Cortex of kidney (tissue), 1 donor: ENCODE measurements at places on chromosomes 3 and 15.

GRCh38 chr3:178663201-178663934 lies 127.1 kb downstream of the KCNMB2 start:
- DNase-seq, result no peak

GRCh38 chr3:48599509-48600285 lies 4.6 kb upstream of the COL7A1 start:
- DNase-seq, result no peak

DNA sequence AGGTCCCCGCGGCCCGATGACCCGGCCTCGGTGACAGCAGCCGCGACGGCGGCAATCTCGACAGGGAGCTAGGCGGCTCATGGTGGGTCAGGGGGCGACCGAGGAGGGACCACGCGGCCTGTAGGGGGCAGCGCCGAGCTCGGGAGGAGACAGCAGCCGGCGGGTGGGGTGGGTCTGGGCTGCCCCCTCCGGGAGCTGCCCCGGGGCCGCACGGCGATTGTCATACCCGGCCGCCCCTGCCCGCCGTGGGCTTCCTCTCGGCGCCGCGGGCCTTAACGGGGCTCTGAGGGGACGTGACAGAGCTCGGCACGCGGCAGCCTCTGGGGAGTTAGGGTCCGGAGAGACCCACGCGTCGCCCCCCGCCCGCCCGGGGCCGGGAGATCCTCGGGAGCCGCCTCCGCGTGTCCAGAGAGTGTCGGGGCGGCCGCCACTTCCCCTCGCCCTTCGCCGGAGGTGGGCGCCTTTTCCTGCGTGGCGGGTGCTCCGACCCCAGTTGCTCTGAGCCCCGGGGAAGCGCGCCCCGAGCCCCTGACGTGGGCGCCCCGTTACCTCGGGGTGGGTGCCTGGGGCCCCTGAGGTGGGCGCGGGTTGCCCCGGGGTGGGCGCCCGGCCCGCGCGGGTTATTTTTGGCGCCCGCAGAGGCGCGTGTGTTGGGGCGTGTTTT lies 539 bp upstream of the PLCL2 start:
- no peak for DNase-seq

GRCh38 chr15:101494251-101494796 lies 4.8 kb upstream of the PCSK6 start:
- DNase-seq, result no peak

GRCh38 chr3:36904641-36905040 lies 40.2 kb downstream of the TRANK1 start:
- DNase-seq, result no peak

GRCh38 chr3:189014526-189014925 lies 157.2 kb upstream of the TPRG1 start:
- no peak for DNase-seq

DNA sequence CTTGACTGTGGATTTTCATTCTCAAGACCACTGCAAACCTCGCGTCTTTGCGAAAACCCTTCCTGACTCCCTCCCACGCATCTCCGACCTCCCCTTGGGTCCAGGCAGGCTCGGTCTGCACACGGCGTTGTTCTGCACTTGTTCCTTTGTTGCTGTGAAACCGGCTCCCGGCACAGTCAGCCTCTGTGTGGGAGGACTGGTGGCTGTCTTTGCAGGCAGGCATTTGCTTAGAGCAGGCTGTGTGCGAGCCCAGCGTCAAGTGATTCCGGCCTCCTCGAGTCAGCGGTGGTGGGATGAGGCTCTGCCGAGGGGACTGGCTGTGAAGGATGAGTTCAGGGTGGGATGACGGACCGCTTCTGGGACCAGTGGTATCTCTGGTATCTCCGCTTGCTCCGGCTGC lies 102.6 kb upstream of the ROPN1 start:
- no peak for DNase-seq

DNA sequence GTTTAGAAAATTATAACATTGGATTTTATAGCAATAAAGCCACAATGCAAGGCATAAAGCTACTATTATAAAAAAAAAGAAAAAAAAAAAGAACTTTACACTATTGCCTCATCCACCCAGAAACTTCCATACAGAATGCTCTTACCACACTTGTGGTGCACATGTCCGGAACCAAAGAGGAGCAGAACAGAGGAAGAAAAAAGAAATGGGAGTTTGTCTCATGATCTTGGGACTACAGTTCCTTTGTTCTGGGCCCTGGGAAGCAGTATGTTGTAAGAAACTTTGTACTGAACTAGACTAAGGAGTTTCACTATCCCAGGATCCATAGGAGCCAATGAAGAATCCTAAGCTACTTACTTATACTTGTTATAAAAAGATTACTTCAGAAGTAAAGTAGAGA lies 36.1 kb downstream of the FMN1 start:
- no peak for DNase-seq

DNA sequence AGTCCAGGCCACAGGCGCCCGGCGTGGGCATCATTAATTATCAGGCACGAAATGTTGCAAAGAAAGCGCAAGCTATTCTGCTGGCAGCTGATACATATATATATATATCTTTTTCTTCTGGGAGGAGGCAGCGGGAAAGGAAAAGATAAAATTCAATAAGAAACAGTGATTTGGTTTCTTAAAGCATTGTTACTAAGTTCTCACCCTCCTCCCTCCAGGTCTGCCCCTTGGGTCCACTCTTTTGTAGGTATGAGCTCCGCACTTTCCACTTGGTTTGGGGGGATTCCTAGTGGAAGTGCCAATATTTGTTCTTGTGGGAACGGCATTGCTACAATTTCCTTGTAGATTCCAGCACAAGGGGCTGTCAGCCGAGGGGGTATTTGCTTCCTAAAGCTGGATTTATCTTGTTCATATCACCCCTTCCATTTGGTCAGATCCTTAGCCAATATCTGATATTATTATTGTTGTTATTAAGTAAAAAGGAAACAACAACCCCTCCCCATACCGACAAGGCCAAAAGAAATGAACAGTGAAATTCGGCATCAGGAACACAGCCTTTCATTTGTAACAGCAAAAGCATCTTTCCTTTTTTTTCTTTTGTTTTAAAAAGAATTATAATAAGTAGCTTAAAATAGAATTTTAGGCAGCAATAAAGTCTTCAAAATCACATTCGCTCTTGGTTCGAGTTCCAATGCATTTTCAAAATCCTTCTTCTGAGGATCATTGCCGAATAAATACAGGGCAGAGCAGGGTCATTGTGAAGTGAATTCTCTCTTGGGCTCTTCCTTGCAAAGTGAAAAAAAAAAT lies 15.6 kb downstream of the ZIC1 start:
- DNase-seq, result no peak

DNA sequence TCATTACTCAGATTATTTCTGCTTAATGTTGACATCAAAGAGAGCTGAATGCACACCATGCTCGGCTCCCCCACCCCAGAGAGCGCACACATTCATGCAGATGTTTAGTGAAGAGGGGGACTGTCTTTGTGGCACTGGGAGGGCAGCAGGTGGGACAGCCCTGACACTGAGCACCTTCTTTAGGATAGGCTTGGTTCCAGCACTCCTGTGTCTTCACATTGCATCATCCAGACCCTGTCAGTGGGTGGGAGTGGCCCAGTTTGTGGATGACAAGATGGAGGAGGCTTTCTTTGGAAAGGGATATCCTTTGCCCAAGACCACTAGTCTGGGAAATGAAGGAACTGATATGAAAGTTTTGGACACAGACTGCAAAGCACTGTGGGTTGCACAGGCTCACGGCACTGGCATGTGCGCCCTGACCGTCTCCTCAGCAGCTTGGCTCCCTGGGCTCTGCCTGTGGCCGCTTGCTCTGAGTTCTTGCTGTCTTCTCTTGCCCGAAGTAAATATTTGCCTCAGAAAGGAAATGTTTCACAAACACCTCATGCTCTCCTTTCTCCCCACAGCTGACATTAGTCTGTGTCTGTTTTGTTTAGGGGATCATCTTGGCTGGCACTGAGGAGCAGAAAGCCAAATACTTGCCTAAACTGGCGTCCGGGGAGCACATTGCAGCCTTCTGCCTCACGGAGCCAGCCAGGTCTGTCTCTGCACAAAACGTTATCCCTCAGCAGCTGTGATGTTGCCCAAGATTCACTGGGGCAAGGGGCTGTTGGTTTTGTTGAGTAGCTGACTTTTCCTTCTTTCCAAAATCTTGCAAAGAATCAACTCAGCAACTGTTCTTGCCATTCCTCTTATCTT lies 16.6 kb downstream of the ACAD9 start:
- no peak for DNase-seq

DNA sequence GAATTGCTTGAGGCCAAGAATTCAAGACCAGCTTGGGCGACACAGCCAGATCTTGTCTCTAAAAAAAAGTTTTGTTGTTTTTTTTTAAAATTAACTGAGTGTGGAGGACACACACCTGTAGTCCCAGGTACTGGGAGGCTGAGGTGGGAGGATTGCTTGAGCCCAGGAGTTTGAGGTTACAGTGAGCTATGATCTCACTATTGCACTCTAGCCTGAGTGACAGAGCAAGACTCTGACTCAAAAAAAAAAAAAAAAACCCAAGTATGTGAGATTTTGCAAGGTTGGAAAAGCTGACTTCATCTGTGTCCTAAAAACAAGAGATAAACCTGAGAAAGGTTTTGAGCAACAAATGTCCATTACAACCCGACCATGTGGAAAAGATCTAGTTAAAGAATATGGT lies 5.4 kb upstream of the TOPBP1 start:
- DNase-seq, result no peak

- DNase-seq, result no peak
Measured at GRCh38 chr15:51874751-51875644, 45.5 kb downstream of the TMOD3 start.

DNA sequence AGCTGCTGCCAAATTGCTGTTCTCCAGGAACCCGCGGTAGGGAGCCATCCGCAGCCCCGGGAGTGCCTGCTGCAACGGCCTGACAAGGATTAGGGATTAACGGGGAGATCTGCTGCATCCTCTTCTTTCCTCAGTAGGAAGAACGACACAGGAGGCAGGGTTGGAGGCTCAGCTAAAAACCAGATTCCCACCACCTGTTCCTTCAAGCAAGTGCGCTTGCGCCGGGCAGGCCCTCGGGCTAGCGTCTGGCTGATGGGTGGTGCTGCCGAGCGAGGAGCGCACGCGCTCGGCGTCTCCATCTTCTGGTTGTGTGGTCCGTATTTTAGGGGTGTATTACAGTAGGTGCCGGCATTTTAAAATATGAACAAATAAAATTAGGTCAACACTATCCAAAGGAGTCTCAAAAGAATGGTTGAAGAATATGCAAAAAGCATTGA lies 25.4 kb upstream of the SLC25A26 start:
- DNase-seq, result no peak

DNA sequence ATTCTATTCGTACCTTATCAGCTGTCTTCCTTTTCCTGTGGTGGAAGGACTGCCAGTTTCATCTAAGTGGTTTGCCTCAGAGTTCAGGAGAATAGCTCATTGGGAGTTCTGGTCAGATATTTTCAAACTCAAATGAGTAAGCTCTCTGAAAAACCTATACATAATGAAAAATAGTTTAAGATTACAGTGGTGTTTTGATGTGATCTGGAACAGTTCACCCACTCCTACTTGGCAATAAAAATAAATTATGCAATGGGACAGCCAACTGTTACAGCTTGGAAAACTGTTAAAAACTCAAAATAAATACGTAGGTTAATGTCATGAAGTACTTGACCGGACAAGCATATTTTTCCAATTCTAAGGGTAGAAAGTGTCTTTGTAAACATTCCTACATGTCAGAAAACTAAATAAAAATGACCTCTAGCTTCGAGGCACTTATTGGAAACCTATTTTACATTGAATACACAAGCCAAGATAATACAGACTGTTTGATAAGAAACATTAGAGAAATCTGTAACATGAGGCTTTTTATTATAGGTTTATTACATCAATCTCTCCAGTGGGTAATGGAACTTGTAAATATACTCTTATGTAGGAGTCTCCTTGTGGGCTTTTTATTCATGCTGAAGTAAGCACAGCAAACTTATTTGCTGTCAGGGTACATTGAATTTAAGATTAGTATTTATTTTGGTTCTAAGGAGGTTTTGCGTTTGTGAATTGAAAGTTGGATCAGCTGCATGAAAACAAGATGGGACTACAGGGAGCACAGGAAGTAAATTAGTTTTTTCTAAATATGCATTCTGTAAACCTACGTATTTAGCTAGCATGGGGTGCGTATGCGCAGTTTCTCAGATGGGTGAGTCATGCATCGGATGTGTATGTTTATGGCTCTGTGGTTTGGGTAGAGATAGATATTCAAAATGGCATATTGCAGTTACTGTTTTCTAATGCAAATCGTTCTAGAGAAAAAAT lies 453.1 kb downstream of the IL5RA start:
- DNase-seq, result no peak

DNA sequence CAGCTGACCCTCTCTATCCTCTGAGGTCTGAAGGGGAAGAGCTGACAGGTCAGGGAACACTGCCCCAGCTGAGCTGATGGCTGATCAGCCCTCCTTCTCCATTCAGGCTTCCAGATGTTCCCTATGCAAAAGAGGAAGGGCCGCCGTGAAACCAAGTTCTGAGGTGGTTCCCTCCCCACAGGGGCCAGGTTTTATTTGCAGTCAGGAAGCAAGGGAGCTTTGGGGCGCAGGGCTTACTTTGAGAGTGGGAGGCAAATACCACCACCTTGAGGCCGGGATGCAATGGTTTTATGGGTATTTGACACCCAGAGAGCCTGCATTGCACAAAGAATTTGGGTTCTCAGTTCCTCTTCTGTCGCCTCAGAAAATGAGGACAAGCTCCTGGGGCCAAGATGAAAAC lies 186.9 kb downstream of the ARRDC4 start:
- no peak for DNase-seq

GRCh38 chr3:171442184-171442583 lies 18.0 kb downstream of the TNIK start:
- no peak for DNase-seq

DNA sequence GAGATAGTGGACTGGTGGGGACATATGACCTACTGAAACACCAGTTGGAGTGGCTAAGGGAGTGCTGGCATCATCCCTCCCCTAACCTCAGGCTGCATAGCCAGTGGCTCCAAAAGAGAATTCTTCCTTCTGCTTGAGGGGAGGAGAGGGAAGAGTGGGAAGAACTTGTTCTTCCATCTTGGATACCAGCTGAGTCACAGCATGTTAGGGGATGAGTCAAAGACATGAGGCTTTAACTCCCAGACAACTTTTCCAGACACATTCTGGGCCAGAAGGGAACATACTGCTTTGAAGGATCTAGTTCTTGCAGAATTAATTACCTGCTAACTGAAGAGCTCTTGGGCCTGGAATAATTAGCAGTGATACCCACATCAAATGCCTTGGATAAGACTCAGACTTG lies 36.8 kb upstream of the PEX5L start:
- DNase-seq, result no peak

DNA sequence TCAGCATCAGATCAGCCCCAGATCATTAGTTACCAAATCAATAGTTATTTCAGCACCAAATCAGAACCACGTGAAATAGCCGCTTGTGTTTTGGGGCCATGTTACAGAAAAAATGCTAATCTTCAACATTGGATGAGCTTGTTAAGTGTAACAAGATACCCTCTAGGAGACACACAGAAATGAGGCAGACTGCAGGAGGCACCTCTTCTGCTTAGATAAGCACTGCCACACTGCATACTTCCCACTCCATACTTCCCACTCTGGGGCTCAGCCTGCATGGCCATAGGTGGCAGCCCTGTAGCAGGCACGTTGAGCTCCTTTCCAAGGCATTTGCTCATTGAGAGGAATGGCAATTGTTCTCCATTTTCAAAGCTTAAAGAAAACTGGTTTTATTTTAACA lies 73.3 kb downstream of the CHCHD6 start:
- no peak for DNase-seq
